Inflammatory macrophage (primary cell): ENCODE measurements at places on chromosomes 13 and 19.

DNA sequence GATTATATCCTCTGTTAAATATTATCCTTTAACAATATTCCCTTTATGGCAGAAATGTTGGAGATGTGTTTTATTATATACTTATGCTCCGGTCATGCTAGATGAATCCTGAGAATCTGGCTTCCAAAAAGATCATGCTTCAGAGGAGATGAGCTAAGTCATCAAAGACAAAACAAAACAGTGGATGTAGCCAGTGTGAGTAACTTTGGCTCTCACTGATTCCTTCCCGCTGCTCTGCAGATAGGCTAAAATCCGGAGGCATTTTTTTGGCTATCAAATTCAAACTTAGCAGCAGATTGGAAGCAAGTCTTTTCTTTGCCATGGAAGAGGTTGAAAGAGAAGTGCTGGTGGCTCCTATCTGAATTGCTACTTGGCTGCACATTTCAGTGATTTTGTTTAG lies 295.9 kb downstream of the GPC6 start:
- no peak for DNase-seq

DNA sequence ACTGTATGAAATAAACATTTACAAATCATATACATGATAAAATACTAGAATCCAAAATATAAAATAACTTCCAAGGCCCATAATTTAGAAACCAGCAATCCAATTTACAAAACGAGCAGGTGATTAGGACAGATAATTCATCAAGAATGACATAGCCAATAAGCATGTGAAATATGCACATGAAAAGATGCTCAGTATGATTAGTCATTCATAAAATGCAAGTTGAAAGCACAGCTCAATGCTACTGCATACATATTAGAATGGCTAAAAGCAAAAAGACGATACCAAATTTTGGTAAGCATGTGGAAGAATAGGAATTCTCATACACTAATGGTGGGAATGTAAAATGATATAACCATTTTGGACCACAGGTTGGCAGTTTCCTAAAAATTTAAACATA lies 837.2 kb upstream of the MIR17HG start:
- no peak for DNase-seq

DNA sequence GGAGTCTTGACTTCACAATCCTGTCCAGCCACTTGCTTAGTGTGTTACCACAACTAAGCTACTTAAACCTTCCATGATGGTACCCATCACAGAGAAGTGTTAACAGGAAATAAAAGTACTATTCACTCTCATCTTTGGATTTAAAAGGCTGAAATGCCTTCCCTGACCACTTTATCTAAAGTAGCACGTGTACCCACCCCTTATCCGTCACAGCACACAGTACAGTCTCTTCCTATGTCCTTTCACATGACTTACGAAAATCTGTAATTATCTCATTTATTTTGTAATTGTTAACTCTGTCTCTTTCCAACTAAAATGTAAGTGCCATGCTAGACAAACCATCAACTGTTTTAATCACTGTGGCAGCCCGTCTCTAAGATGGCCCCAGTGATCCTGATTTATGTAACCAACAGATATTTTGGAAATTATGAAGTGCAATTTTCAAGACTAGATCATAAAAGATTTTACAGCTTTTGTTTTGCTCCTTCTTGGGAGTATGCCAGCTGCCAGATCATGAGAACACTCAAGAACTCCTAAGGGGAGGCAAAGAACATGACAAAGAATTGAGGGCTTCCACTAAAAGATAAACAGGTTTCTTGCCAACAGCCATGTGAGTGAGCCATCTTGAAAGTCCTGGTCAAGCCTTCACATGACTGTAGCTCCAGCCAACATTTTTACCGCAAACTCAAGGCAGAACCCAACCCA lies 44.9 kb downstream of the DIAPH3 start:
- no peak for DNase-seq

GRCh38 chr19:848386-848921 lies 3.6 kb upstream of the ELANE start:
- no peak for DNase-seq

DNA sequence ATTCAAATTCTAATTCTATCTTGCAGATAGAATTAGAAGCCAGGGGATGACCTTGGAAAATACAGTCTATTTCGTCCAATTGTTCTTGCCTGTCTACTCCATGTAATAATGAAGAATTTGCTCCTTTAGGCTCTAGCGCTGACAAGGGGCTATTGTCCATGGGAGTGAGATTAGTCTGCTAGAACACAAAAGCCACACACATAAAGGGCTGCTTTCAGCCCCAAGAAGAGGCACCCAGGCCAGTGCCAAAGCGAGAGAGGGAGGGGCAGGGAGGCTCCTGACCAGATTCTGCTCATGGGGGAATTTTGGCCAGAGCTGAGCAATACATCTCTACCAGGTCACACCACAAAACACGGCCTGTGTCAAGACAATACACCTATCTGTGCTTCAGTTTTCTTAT lies 1306.9 kb downstream of the UQCRFS1 start:
- no peak for DNase-seq

DNA sequence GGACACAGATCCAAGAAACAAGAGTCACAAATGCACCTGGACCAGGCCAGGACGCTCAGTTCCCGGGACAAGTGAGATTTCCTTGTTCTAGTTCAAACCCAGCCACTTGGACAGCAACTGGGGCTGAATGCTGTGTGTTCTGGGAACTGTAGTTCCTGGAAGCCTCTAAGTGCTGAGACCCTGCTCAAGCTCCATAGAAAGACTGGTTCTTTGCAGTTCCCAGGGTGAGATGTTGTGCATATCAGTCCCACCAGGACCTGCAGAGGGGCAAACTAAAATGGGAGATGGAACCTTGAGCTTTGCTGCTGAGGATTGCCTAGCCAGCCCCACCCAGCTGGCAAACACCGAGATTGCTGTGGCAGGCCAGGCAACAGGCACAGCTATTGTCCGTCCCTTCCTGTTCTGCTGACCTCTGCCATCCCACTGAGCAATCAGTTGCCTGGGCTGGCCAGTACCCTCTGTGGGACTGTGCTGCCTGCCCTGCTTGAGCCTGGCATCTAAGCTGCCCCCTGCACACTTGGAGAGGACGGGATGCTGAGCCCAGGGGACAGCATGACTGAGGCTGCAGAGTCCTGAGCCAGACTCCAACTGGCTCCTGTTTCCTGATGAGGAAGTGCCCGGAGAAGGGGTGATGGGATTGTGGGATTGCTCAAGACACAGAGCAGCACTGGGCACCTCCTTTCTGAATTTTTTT lies 1.4 kb upstream of the GIPC1 start:
- DNase-seq, result peak; percentile 7
